Right ventricle myocardium inferior (tissue), 1 donor: ENCODE measurements at places on chromosomes 12 and 14. TPM values are rescaled to one million over a fixed set of nuclear protein-coding genes. Genes with fewer than 3 reads are reported as not detected.

Gene PDE3A
- total RNA-seq = 152 TPM

Gene ESRRB
- total RNA-seq = 2.9 TPM

Gene PRB2
- not detected for total RNA-seq

Gene CKAP4
- total RNA-seq = 40.2 TPM

Gene GLI1
- 0.92 TPM for total RNA-seq

Gene KLRD1
- 2.3 TPM for total RNA-seq

Gene EML1
- 49.6 TPM for total RNA-seq

Gene HNF1A
- not detected for total RNA-seq

Gene MYO1H
- 0.16 TPM for total RNA-seq

Gene PLEKHH1
- 7.3 TPM for total RNA-seq

Gene OR4E2
- total RNA-seq = not detected

Gene KRT5
- 0.16 TPM for total RNA-seq

Gene PPM1H
- 8.3 TPM for total RNA-seq

Gene GLT1D1
- 0.68 TPM for total RNA-seq
